ENCODE measurements at places on chromosomes 12 and 14.

DNA sequence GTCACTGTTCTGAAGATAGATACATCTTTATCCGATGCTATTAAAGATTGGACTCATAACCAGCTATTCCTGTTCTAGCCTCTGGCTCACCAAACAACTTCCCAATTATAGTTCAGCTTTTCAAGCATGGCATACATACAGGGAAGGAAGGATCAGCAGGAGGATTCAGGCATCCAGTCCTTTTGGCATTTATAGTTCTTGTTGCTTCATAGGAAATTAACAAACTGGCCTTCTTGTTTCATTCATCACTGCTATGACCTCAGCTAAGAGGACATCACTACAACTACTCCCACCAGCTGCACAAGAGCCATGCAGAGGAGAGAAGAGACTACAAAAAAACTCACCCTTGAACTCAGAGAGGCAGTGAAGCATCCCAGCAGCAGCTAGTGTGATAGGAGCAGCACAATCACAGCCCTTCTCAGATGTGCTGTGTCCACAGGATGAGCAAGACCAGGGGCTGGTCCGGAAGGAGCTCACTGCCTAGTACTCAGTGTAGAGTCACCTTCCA, 100.5 kb downstream of the SPTSSA start:
- no peak for DNase-seq

GRCh38 chr12:8890313-8891085, 23.8 kb upstream of the PHC1 start:
- DNase-seq = peak; percentile 71

DNA sequence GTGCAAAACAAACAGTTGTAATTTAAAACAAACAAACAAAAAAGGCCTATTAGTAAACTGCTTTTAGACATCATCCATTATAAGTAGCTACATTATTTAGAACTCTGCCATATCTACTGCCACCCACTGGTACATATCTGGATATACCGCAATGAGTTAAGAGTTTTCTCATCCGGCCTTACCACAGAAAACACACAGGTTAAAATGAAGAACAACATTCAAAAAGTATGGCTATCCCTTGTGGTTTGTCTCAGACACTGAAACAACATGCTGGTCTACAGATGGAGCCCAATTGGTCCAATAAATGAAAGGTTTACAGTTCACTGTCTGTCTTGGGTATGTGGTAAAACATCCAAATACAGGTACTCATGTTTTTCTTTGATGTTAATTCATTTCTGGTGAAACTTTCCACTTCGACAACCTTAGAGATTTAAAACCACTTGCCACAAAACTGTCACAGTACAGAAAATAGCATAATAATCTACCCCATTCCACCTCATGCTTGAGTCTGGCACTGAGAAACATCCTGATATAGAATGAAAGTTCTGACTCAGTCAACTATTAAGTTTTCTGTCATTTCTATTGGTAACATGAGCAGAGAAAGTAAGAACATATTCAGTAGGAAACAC, 354.3 kb downstream of the CEP128 start:
- no peak for DNase-seq

DNA sequence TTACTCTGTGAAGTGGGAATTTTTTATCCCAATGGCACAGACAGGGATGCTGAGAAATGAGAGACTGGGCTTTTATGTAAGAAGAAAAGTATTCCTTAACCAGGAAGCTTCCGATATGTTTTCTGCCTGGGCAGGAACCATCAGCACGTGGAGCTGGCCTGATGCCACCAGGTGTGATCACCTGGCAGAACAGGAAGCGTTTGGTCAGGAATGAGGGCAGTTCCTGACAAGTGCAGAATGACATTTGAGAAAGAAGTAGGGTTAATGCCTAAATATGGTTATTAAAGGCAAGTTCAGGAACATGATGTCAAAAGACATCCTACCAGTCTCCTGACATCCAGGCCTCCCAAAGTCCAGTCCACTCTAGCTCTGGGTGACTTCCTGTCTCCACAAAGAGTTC, 210.3 kb downstream of the NUAK1 start:
- DNase-seq = no peak

GRCh38 chr12:97886511-97887176, 424.0 kb downstream of the RMST start:
- DNase-seq = no peak

DNA sequence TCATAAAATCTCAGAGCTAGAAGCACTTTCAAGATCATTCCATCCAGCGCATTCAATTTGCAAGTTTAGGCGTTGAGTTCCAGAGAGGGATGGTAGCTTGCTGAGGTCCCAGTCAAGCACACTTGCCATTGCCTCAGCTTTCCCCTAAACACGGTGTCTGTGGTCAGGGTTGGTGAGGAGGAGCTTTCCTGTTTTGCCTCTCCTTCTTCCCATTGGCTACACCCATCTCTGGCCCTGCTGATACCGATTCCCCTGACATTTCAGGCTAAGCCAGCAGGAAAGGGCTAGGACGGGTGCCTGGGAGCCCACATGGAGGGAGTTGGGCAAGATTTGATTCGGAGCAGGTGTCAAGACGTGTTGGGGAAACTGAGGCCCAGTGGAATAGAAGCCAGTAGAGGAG, 9.1 kb downstream of the NFATC4 start:
- DNase-seq = no peak

DNA sequence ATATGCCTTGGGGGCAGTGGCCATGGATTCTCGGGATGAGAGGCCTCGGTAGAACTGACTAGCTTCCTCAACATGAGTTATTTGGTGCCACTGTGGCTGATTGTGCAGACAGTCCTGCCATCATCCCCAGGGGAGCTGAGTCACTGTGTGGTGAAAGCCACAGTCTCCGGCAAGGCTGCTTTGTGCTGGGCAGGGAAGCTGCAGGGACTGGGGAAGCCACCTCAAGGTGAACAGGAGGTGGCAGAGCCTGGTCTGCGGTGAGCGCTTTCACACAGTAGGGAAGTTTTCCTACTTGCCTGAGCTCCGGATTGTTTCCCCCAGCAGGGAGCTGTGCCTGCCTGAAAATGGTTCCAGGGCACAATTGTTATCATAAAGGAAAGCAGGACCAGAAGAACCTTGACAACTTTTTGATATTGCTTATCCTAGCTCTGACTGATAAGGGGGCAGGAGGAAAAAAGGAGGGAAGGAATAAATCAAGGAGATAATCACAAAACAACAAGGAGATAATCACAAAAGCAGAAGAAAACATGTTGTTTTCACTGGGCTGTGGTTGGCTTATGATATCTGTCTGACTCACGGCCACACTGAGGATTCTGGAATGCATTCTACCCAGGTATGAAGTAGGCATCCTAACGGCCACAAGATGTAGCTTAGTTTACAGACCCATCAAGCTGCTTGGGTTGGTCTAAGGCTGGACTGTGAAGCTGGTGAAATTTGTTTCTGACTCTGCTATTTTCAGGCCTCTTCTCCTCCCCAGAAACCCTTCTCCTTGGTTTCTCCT, 32.2 kb upstream of the GNG2 start:
- DNase-seq = peak; percentile 51

- DNase-seq = peak; percentile 58
These were observed 131.8 kb downstream of the ERC1 start for GRCh38 chr12:1122786-1123185.

- peak; percentile 73 for DNase-seq
These were observed 25.2 kb upstream of the RND1 start for GRCh38 chr12:48890657-48891418.

DNA sequence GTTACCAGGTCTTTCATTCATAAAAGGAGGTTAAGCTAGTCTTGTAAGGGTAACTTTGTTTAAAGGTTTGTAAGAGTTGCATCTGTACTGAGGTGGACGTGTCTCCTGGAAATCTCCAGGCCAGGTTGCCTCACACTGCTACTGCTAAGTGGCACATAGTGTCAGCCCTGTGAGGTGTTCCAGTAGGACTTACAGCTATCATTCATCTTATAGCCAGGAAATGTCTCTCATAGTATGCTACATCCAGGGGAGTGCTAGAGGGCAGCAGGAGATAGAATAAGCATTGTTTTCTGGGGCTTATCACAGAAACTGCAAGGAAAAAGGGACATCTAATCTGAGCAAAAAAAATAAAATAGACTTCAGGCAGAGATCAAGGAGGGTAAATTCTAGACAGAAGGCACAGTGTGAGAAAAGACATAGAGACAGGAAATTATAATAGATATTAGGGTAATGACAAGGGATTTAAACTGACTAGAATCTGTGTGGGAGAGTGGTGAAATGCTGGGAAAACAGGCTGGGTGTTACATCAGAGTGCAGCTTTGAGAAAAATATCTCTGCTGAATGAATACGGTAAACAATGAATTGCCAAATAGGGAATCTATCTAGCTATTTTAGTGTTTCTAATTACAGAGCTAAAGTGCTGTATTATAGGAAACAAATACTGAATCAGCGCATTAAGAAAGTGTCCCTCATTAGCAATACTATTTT, 205.1 kb upstream of the ABCD2 start:
- DNase-seq = no peak

DNA sequence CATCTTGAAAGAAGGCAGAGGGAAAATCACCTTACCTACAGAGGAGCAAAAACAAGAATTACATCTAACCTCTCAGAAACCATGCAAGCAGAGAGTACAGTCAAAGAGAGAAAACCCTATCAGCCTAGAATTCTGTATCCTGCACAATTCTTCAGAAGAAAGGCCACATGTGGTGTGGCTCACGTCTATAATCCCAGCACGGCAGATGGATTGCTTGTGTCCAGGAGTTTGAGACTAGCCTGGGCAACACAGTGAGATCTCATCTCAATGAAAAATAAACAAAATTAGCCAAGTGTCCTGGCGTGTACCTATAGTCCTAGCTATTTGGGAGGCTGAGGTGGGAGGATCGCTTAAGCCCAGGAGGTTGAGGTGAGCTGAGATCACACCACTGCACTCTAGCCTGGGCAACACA, 48.2 kb downstream of the ATF7 start:
- DNase-seq = no peak

GRCh38 chr12:101850199-101850598, 19.4 kb upstream of the GNPTAB start:
- no peak for DNase-seq

DNA sequence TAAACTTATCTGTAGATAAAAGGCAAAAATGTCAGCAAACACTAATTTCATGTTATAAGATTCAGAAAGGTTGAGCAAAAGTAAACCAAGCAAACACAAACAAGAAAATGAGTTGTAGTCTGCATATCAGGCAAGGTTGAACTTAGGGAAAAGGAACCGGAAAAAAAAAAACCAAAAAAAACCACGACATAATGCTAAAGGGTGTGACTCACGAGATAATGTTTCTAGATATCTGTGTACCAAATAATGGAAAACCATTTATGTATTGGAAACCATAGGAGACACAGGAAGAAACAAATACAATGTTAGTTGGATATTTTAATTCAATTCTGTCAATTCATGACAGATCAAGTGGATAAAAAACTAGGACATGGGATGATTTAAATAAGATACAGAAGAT, 60.5 kb downstream of the GPATCH2L start:
- DNase-seq = no peak

- no peak for DNase-seq
These were observed 870.8 kb downstream of the GALC start for GRCh38 chr14:87122166-87122565.

DNA sequence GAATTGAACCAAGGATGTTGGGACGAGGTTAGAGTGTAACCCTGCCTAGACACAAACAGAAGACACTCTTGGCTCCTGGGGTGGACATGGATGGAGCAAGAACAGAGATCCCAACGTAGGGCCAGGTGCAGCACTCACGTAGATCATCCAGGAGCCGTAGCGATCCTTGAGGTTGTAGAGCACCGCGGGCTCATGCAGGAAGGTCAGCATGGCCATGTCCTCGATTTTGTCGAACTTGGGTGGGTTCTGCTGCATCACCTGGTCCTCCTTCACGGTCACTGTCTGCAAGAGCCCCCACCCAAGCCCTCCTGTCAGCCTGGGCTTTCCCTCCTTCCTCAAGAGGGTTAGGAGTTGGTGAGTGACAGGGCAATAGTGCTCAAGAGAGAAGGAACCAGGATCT, 2.5 kb downstream of the MYH7 start:
- no peak for DNase-seq

DNA sequence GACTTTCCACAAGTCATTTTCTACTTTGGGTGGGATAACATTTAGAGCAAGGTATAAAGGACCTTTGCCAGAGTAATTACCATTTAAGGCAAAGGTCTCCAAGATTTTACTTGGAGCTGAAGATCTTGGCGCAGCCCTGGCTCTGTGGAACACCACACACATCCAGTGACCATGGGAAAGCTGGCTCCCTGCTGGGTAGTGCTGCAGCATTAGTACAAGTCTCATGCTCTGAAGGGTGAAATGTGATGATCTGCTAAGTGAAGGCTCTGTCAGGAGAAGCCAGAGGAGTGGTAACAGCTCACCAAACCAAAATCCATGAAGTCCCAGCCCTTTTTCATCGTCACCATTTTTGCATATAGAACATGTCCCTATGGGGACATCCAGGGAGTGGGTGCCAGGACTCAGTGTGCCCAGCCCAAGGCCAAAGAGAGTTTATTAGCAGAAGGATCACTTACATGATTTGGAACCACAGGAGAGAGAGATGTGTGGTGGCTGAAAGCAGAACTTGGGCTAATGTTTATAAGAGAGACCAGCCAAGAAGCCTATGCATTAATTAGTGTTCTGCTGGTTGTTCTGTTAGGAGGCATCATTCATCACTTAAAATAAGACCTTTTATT, 110.7 kb downstream of the SLC38A6 start:
- DNase-seq = no peak

GRCh38 chr14:22071006-22071405, 397.4 kb upstream of the OR4E1 start:
- peak; percentile 43 for DNase-seq

- no peak for DNase-seq
These were observed 100.8 kb downstream of the AACS start for GRCh38 chr12:125166041-125166440.

DNA sequence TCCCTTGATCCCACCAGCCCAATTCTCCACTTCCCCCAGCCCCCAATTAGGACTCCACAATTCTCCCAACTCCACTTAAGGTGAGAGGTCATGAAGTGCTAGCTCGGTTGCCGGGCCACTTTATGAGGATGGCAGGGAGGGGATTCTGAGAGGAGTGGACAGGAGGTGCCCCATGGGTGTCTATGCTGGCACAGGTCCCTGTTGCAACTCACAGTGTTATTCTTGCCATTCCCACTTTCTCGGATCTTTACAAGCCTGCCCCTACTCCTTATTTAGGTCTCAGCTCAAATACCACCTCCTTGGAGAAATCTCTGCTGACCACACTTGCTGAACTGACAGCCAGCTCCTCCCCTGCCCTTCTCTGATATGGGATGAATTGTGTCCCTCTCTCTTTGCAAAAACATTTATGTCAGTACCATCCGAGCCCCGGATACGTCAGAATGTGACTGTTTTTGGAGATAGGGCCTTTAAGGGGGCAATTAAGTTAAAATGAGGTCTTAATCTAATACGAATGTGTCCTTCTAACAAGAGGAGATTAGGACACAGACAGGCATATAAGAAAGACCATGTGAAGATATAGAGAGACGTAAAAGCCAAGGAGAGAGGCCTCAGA, 4.2 kb upstream of the LGALS3 start:
- DNase-seq = no peak

DNA sequence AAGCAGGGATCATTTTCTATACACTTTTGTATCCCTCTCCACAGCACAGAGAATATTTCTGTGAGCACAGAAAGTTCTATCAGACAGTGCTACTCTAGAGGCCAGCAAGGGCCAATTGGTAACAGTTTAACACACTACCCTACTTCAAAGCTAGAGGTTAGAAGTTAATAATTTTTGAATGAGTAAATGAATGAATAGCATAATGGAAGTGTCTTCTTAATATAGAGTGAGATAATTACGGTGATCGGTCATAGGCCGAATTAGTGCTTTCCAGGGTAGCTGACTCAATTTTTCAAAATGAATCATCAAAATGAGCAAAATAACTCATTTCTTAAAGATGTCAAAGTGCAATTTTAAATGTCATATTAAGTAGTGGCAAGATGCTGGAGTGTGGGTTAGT, 67.0 kb upstream of the CCDC198 start:
- no peak for DNase-seq

- DNase-seq = no peak
These were observed 205.2 kb downstream of the SLC41A2 start for GRCh38 chr12:104752881-104753280.

All from CD4-positive, alpha-beta T cell treated with Interleukin-4 for 1 hour (primary cell).